ENCODE measurements at places on chromosomes 5 and 9. TPM values are rescaled to one million over a fixed set of nuclear protein-coding genes. Genes with fewer than 3 reads are reported as not detected.
A peak's percentile ranks its signal among the peaks of the same experiment; 100 is the strongest.

The ATG10 gene
- 12.1 TPM for total RNA-seq

The CAVIN4 gene
- 5.4 TPM for total RNA-seq

The FABP6 gene
- 0.43 TPM for total RNA-seq

The DEPDC1B gene
- total RNA-seq: 33.9 TPM

The CDKN2B-AS1 gene
- 8.4 TPM for total RNA-seq

The CD74 gene
- not detected for total RNA-seq

The DND1 gene
- 1.8 TPM for total RNA-seq

DNA sequence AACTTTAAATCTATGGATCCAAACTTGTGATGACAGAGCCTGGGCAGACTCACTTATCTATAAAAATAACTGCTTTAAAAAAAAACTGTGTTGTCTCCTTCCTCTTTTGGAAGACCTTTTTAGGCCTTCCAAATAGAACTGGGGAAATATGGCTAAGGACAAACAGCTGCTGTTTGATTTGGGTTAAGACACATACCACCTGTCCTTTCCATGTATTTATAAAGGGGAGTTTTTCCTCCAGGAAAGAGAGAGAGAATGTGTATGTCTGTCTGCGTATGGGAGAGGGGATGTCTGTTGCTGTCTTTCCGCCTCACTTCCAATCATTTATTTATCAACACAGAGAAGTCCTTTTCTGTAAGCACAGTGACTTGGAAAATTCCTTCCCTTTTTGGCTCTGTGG is 2.8 kb downstream of the ARHGEF37 start:
- no peak for DNase-seq

DNA sequence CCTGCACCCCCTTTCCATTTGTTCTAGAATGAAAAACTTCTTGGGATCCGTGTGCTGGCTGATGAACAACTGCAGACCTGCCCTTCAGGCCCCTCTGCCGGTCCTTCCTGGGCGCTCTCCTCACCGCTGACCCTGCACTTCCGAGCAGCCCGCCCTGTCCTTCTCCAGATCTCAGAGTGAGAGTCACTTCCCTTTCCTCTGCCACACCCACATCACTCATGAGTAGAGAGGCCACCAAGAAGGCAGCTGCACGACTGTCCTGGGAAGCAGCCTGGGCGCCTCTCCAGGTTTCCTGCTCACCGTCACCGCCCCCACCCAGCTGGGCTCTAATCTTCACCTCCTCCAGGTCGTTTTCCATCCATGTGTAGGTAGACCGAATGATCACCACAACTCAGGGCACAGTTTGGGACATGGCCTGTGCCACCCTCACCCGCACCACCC is 35.0 kb upstream of the NSMF start:
- no peak for DNase-seq

- peak; percentile 88 for DNase-seq
Observed at GRCh38 chr9:81719972-81720371, 30.6 kb upstream of the TLE1 start.

DNA sequence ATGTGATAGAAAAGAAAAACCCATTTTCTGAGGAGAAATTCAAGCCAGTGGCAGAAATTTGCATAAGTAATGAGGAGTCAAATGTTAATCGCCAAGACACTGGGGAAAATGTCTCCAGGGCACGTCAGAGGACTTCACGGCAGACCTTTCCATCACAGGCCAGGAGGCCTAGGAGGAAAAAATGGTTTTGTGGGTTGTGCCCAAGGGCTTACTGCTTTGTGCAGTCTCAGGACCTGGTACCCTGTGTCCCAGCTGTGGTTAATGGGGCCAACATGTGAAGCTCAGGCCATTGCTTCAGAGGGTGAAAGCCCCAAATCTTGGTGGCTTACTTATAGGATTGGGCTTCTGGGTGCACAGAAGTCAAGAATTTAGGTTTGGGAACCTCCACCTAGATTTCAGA is 54.8 kb upstream of the ADAMTS2 start:
- DNase-seq: no peak

DNA sequence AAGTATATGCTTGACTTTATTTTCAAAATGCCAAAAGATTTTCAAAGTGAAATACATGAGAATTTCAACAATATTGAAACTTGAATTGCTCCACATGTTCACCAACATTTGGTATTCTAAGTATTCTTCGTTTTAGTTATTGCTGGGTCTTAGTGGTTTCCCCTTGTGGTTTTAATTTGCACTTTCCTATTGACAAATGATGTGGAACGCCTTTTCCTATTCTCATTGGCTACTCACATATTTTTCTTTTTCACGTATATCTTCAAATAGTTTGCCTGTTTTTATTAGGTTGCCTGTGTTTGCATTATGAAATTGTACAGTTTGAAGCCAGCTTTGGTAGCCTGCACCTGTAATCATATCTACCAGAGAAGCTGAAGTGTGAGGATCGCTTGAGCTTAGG is 405.7 kb upstream of the IRX2 start:
- no peak for DNase-seq

DNA sequence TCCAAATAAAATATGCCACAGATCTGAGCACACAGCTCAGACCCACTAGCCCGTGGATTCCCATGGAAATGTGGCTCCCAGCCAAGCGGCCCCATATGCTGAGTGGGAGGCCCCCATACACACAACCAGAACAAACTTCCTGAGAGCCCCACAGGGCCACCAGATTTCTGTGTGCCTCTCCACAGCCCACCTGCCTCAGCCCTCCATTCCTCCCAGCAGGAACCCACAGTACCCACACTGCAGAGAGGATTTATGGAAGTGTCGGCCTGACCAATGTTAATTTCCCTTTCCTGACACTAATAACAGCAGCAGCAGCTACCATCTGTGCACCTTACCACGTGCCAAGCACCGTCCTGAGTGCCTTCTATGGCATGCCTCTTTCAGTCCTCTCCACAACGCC is 99.3 kb upstream of the SPOCK1 start:
- no peak for DNase-seq

DNA sequence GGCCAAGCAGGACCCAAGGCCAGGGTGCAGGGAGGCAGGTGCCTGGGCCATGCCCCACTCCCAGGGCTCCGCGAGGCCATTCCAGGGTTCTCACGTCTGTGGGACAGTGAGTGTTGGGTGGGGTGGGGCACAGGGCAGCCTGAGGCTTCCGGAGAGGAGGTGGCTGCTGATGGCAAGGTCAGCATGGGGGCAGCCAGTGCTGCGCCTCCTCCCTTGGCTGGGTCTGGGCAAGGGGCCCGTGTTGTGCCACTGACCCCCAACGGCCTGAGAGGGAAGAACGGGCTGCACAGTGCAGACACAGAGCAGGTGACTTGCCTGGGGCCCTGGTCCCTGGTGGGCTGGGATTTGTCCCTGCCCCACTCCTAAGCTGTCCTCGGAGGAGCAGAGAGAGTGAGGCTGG is 82.1 kb downstream of the RXRA start:
- no peak for DNase-seq

GRCh38 chr9:91884696-91885687 is 65.0 kb downstream of the ROR2 start:
- no peak for DNase-seq

DNA sequence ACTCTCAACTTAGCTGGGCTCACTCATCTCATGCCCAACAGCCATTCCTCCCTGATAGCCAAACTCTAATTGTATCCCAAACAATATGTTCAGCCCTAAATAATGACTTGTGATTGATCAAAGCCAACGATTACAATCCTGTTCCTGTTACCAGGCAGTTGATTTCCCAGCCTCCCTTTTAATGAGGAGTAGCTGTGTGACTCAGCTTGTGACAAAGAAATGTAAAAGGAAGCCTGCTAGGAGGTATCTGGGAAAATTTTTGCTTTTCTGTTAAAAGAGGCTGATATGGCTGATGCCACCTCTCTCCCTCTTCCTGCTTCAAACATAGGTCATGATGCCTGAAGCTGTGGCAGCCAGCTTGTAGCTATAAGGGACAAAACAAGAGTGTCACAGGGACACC is 19.6 kb upstream of the ENC1 start:
- DNase-seq: no peak

- no peak for DNase-seq
Observed at GRCh38 chr9:16422114-16422513, 448.4 kb downstream of the BNC2 start.

DNA sequence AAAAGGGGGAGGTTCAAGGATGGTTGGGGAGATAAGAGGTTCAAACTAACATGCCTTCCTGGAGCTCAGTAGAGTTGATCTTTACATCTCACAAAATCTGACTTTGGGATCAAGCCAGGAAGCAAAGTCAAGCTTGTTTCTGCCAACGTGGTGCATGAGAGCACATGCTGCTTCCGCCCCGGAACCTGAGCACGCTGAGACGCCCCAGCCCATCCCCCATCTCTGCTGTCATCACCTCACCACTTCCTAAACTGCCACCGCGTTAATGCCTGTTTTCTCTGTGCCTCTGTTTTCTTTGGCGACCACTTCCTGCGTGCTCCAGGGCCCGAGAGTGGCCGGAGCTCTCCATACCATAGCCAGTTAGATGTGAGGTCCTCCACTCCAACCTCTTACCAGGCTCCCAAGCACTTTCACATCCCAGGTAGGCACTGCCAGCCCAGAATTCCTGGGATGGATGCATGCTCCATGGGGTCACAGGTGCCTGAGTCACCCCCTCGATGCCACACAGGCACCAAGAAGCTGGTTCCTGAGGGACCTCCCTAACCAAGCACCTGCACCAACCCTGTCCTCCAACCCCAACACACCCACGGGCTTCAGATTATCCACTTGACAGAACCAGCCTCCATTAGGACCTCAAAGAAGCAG is 31.2 kb upstream of the AFAP1L1 start:
- no peak for DNase-seq

- no peak for DNase-seq
Observed at GRCh38 chr5:154302161-154302560, 111.6 kb downstream of the GALNT10 start.

DNA sequence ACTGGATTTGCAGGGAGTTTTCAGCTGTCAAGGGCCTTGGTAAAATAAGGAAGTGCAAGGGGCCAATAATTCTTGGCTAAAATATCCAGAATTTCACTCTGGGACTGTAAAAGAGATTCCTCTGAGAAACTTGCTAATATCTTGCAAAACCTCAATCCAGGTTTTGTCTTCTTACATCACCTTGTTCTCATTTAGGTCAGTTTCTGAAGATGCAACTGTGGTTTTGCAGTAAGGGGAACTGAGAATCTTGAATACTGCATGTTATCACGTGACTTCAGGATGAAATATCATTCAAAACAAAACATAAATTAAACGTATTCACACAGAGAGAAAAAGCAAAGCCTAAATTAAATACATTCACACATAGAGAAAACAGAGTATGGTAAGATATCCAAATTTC is 35.0 kb upstream of the RIC1 start:
- DNase-seq: no peak

DNA sequence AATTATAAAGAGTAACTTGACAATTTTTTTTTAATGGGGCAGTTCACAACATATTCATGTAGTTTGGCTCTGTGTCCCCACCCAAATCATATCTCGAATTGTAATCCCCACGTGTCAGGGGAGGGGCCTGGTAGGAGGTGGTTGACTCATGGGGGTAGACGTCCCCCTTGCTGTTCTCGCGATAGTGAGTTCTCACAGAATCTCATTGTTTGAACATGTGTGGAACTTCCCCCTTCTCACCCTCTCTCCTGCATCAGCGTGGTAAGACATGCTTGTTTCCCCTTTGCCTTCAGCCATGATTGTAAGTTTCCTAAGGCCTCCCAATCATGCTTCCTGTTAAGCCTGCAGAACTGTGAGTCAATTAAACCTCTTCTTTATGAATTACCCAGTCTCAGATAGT is 40.7 kb downstream of the FBXW11 start:
- no peak for DNase-seq

- no peak for DNase-seq
Observed at GRCh38 chr9:89967527-89967926, 362.7 kb downstream of the GADD45G start.

GRCh38 chr9:130327781-130328348 is 62.3 kb downstream of the HMCN2 start:
- peak; percentile 79 for DNase-seq

- no peak for DNase-seq
Observed at GRCh38 chr5:172540099-172540870, 86.0 kb upstream of the SH3PXD2B start.

DNA sequence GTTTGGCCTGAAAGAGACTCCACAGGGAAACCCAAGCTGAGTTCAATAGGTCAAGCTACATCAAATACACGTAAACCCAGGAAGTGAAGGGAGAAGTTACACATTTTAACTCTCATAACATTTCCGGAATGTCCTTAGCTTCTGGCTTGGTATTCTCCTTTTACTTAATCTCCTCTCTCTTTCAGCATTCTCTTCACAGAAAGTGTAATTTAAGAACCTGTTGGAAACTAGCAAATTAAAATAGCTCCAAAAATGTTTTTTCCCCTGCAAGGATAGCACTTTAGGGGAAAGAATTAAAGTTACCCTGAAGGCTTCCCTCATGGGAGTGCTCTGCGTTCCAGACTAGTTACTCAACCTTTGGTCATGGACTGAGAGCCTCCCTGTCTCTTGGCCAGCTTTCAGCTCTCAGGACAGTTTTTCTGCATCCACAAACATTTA is 292.7 kb upstream of the TARS1 start:
- peak; percentile 69 for DNase-seq
